ENCODE measurements at places on chromosomes 2 and 18.

DNA sequence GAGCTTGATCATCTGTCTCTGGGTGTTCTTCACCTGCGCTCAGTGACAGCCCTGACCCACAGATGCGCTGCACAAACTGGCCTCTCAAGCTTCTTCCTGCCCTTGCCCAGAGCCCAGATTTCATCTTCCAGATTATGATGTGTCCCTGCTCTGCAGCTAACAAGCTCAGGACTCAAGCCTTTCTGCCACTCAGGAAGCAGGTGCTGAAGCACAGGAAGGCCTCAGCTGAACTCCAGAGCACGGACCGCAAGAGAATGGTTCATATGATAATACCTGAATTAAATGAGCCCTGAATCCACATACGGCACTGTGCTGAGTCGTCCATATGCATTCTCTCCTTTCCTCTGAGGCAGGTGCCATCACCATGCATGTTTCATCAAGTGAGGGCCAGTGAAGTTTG, 3.8 kb downstream of the CD207 start:
- DNase-seq, result no peak

GRCh38 chr2:99504844-99505584, 15.2 kb upstream of the REV1 start:
- peak; percentile 7 for DNase-seq

GRCh38 chr18:58338961-58339592, 289.8 kb downstream of the ALPK2 start:
- DNase-seq, result no peak

- DNase-seq, result no peak
Observed at GRCh38 chr2:12959935-12960334, 243.2 kb downstream of the TRIB2 start.

DNA sequence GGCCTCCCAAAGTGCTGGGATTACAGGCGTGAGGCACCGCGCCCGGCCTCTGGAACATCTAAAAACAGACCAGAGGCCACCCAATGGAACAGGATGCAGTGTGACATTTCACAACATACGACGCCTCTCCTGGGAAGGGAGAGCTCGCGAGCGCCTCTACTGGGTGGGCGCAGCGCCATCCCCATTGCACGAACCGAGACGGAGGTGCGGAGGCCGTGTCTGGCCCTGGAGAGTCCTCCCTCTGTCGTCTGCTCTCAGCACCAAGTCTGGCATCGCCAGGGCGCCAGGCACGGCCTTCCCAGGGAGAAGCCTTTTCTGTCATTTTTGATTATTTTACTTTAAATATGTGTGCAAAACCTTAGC, 9.4 kb upstream of the GBX2 start:
- DNase-seq, result peak; percentile 25

DNA sequence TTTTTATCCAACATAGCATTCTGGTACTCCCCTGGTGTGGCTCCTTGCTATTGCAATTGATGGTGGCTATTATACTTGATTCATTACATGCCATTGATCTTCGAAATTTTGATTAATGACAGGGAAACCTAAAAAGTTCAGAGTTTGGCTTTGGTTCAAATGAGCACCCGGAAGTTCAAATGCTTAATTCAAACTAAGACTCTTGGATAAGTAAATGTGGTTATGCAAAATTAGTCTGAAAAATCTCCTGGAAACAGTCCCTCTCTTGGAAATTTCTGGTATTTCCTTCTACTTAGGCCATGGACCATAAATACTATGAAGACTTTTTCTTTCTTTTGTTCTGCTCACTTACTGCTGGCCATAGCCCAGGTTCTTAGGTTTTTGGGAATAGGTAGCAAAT, 65.3 kb upstream of the SMIM21 start:
- DNase-seq, result no peak

GRCh38 chr18:5197032-5197434, at the start of gene AKAIN1:
AKAIN1 (minus strand) TSS chr18:5197257; CDS start chr18:5197053, 204 bp downstream.
- no peak for DNase-seq

- DNase-seq, result peak; percentile 10
Observed at GRCh38 chr2:17538844-17539554, 1.5 kb upstream of the VSNL1 start.

Data from ELR (cell line).